ENCODE measurements at places on chromosomes 16 and 17.

DNA sequence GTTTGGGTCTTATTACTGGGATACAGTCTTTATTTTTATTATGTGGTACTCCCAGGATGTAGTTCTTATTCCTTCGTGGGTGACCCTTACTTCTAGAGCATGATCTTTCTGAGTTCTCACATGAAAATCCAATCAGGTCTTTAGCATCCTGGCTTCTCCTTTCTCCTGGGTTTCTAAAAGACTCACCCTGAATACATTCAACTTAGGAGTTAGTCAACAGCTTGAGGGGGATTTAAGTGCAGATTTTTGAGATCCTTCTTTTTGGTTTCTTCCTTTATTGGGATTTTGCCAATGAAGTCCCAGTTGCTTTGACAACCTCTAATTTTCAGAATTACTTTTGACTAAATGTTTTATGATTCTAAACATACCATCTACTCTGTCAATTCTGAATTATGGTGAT is 68.2 kb downstream of the SIAH1 start:
- DNase-seq: no peak

- DNase-seq: no peak
Measured at GRCh38 chr16:49150341-49150740, 131.3 kb downstream of the CBLN1 start.

DNA sequence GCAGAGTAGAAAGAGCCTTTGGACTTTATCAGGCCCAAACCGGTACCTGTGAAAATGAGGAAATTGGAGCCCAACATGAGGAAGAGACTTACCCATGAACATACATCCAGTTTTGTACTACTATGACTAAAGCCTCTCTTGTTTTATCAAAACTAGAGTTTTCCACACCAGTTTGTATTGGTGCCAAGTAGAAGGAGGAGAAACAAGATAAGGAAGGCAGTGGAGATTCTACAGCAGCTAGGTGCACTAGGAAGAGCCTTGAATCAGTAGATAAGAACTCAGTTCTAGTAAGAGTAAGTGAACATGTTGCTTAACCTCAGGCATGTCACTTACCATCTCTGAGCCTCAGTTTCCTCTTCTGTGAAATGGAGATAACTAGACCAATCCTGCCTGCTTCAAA is 13.7 kb upstream of the TMEM132E start:
- no peak for DNase-seq

- DNase-seq: no peak
Measured at GRCh38 chr16:86346034-86346433, 164.3 kb upstream of the FOXF1 start.

DNA sequence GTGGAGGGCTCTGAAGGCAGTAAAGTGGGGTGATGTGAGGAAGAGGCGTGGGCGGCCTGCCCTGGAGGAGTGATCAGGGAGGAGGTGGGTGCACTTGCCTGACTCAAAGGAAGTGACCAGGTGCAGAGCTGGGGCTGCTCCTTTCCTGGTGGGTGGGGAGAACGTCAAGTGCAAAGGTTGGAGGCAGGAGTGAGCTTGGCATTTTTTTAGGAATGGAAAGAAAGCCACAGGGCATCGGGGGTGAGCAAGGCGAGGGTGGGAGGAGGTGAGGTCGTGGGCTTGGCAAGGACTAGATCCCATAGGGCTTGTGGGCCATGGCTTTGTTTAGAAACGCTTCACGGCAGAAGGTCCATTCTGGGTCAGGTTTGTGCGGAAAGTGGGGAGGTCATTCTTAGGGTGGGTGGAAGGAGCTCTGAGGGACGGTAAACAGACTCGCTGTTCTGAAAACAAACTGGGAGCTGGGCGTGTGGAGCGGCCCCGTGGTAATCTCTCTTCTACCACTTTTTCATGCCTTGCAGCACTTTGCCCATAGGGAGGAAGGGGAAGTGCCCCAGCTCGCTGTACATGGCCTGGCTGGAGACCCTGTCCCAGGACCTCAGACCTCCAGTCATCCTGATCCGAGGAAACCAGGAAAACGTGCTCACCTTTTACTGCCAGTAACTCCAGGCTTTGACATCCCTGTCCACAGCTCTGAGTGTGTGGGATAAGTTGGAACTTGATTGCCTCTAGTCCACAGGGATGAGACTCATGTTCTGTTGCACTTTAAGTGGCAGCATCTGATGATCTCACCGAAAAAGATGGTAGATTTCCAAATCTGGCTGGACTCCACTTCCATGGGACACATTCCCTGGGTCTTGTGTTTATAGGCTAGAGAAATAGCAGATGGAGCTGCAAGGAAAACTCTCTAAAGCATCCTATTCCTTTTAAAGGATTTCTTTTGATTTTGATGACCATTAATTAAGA is 18.9 kb upstream of the HERPUD1 start:
- peak; percentile 57 for DNase-seq

DNA sequence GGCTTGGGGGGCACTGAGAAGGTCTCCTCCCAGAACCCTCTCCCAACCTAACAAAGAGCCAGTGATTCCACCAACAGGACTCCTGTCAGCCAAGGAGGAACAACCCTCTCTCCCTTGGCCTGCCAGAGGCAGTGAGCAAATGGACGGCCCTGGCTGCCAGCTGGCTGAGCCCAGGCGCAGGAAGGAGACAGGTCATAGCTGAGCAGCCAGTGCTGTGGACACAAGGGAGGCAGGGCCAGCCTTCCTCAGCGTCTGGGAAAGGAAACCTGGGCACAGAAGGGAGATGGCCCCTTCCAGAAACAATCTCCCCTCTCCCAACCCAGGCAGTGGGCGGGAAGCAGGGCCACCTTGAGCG is 2.1 kb downstream of the MPO start:
- DNase-seq: peak; percentile 69

DNA sequence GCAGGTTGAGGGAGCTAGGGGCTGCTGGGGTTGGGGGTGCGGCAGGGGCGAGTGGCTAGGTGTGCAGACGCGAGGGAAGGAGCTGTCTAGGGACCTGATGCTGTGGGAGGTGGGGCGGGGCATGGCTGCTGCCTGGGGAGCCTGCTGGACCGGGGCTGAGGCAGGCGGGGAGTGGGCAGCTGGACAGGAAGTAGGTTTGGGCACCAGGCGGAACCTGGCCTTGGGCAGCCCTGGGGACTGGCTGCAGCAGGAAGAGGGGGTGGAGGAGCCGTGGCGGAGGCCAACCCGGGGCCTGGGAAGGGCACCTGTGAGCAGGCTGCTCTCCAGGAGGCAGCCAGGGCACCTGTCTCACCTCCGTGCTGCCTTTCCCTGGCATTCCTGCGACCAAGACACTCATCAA is 5.9 kb upstream of the DNASE1L2 start:
- no peak for DNase-seq

- no peak for DNase-seq
Measured at GRCh38 chr17:1697681-1698080, 12.5 kb downstream of the TLCD2 start.

Measured in upper lobe of right lung (tissue), 1 donor.